ENCODE measurements at places on chromosomes 12 and 14.

- DNase-seq = no peak
These were observed 53.7 kb downstream of the B4GALNT3 start for GRCh38 chr12:513446-513845.

DNA sequence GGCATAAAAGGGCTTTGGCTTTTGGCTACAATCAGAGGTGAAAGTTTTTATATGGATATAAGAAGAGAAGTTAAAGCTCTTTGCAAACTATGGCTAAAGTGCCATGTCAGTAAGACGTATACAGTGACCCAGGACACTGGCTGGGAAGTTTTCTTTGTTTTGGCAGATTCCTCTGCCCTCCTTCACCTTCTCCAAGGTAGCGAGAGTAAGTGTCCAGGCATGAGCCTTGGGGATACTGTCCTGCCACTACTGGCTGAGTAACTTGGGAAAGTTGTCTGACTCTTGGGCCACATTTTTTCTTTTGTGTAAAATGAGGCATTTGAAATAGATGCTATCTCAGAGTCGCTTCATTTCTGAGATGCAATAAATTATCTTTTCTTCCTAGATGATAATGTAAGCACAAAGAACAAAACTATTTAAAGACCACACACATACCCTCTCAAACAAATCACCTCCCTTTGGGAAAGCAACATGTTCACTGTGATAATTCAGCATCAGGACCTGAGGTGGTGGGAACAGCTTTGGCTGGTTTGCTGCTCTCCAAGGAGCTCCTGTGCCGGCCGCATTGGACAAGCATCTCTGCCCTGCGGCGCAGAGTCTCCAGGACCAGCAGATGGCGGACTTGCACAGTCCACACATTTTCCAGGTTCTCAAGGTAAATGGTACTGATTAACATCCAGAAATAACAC, 106.3 kb downstream of the PTCSC3 start:
- no peak for DNase-seq

DNA sequence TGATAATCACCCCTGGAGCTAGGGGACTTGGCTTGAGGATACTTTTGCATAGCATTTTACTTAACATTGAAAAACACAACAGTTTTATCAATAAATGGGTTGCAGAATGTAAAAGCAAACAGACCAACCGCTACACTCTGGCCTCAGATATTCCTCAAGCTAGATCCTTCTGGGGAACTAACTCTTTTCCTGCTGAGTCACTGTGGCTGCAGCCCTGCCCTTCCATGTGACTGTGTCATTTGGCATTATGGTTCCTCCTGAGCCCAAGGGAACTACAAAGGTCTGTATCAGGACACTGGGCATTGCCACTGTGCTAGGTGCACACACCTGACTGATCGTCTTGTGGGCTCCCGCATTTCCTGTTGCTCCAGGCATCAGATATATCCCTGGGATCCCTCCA, 56.6 kb downstream of the TTC9 start:
- DNase-seq = no peak

DNA sequence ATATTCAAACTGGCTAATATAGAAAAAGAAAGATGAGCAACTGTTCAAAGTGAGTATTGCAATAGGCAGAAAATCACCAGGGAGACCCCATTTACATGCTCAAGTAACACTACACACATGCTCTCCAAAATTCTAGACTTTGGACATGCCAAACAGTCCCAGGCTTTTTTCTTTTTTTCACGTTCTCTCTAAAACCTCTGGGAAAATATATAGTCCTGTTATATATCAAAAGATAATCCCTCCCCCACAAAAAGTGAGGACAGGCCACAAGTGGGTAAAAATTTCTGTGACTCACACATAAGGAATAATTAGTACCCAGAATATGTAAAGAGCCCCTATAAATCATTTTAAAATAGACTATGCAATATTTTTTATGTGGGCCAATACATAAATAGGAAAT, 55.2 kb downstream of the EFCAB11 start:
- no peak for DNase-seq

DNA sequence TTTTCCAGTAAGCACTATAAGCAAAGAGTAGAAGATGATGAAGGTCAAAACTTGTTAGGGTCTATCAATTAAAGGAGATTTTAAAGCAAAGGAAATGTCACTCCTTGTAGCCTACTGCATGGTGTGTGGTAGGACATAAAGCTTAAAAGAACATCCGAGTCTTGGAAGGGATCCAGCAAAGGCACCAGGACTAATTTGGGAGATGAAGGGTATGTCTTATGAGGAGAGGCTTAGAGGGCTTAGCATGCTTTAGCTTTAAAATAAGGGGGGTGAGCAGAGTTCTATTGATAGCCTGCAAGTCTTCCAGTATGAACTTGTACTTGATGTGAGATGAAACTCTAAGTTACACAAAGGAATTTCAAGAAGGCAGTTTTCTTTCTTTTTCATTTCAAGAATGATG, 11.8 kb upstream of the MYBPC1 start:
- no peak for DNase-seq

GRCh38 chr12:124536641-124537040, 30.8 kb downstream of the NCOR2 start:
- no peak for DNase-seq

DNA sequence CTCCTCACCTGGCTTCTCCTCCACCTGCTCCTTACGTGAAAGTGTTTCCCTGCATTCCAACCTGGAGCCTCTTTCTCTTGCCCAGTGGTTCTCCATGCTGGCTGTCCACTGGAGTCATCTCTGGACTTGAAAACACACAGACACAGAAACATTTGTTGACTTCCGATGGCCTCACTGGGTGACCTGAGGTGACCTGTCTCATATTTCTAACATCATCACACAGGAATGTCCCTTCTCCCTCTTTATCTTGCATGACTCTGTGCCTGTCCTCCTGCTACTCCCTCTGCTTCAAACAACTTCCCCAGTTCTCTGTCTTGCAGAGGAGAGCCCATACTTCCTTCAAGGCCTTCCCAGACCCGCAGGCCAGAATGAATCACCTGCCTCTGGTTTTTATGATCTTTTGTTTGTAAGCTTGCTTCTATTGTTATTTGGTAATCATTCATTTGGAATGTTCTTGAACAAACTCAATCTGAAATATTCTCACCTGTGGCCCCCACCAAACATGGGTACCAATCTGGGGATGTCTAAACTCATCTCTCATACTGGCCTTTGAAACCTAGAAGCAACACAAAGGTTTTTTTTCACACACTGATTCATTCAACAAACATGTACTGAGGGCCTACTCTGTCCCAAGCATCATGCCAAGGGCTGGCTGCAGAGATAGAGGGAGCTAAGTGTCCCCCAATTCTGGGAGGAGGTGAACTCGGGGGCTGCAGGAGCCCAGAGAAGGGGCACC, 9.7 kb upstream of the RIN3 start:
- no peak for DNase-seq

DNA sequence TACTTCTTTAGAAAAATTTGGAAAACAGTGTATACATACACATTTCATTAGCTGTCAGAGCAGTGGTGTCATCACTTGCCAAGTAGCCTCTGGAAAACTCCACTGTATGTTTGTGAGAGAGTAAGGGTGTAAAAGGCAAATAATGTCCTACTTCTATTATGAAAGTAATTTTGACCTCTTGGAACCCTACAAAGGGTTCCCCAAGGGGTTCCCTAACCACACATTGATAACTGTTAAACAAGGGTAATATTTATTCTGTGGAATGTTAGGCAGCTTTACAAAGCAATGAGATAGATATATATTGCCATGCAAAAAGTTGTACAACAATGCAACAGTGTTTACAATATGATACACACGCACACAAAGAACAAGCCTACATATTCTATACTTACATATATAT, 18.6 kb upstream of the DHRS2 start:
- no peak for DNase-seq

DNA sequence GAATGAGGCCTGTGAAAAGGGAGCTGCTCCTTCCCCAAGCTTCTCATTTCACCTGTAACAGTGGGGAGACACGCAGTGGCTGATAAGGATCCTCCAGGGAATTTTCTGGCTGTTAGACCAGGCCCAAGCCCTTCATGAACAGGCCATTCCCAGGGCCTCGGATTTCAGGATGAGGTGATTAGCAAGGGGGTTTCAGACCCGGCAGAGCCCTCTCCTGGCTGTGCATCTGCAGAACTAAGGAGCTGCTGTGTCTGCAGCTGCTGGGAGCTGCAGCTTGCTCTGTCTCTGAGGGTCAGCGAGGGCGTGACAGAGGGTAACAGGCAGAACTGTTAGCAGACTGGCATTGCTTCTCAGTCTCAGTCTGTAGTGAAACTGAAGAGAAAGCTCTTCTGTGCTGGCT, 110.4 kb downstream of the KCNA5 start:
- DNase-seq = no peak

GRCh38 chr14:66056926-66057552, 429.1 kb upstream of the CCDC196 start:
- DNase-seq = no peak

- DNase-seq = no peak
These were observed 160.6 kb downstream of the MYRFL start for GRCh38 chr12:69985656-69986055.

DNA sequence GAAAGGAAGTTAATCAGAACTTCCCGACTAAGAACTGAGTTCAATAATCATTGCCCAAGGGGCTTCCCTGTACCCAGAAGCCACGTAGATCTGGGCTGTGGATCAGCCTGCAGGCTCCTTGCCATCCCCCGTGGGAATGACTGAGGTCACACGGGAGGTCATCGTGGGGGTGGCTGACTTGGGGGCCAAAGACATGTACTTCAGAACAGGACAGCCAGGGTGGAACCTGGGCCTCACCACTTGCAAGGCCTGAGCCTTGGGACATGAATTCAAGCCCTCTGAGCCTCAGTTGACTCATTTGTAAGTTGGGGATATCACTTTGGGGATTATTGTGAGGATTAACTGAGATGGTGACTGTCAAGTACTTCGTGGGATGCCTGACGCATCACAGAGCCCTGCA, 221.0 kb downstream of the SLC41A2 start:
- no peak for DNase-seq

- peak; percentile 44 for DNase-seq
These were observed 274.9 kb upstream of the RTL1 start for GRCh38 chr14:101178184-101179072.

DNA sequence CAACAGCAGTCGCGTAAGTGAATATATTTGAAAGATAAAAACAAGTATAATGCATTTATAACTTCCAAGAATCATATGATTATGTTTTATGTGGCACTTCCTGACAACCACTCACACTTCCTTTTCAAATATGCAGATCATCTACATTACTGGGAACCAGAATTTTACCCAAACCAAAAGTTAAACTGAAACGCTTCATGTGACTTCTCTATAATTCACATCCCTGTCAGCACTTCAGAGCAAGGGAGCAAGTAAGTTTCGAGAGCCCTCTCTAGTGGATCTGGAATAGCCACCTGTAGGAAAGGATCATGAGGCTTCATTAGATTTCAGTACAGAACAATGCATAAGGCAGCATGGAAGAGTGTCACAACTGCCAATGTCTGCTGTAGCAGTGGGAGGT, 13.7 kb upstream of the ALX1 start:
- no peak for DNase-seq

GRCh38 chr14:100885196-100885595, 18.3 kb downstream of the RTL1 start:
- peak; percentile 48 for DNase-seq

DNA sequence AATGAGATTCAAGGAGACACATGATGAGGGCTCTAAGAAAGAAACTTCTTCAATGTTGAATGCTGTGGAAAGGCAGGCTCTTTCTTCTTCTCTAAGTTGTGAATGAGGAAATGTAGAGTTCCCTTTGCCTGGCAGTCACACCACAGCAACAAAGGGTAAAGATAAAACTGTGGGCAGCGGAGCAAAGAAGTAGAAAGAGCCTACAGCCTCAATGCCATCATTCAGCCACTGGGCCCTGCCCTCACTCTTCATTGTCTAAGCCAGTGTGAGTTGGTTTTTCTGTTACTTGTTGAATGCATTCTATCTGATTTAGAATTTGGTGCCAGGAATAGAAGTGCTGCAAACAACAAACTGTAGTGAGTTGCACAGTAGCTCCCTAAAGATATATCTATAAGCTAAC, 12.2 kb downstream of the SDR9C7 start:
- DNase-seq = no peak

GRCh38 chr12:121232163-121232562, 22.2 kb downstream of the P2RX4 start:
- no peak for DNase-seq

- no peak for DNase-seq
These were observed 3.4 kb upstream of the GLIPR1 start for GRCh38 chr12:75477137-75477536.

DNA sequence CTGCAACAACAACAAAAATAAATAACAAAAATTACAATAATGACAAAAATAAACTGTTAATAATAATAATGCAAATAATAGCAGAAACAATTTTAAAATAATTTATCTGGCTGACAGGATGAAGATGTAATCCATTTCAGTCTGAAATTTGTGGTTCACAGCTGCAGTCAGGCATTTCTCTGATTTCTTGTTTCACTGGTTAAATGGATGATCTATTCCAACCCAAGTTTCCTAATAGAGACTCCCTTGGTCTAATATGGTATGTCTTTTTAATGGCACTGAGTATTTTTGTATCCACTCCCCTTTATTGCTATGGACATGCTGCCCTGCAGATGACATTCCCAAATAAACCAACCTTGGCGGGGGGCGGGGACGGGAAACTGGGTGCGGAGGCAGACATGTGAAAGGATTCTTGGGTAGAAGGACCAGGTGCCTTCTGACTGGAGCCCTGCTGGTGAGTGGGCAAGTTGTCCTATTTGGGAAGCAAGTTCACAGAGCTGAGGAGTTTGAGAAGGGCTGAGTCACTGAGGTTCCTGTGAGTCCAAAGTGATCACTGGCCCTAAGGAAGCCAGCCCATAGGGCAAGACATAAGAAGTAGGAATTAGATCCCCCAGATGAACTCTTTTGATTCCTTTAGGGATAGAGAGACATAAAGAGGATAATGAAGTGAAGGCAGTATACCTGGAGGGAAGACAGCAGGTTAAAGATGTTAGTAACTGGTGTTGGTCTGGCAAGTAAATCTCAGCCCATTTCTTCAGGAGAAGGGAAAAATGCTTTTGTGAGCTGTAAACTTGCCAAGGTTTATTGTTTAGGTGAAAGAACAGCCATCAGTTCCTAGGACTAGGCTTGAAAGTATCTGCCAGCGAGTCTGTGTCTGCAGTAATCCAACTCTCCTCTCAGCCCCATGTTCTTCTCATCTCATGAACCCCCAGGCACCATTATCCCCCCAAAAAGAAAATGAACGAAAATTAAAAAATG, 14.5 kb downstream of the FOXG1 start:
- DNase-seq = no peak

- no peak for DNase-seq
These were observed 3.6 kb downstream of the TTC5 start for GRCh38 chr14:20302042-20302755.

- DNase-seq = peak; percentile 27
These were observed 21.0 kb downstream of the DLK1 start for GRCh38 chr14:100747736-100748135.

DNA sequence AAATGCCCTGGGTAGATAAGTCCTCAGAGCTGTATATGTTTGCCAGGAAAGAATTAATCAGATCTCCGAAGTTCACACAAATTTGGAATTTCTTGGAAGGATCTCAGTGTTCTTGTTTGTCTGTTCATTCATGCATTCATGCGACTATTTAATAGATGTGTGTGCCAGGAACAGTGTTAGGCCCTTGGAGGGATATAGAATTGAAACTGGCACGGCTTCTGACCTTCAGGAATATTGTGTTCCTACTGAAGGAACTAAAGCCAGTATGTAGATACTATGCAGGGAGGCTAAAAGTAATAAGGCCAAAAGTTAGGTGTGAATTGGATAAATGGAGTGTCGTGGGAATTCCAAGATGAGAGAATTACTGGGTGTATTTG, 166.0 kb upstream of the NOS1 start:
- no peak for DNase-seq

All from chondrocyte (in vitro differentiated cells).